Stimulated activated CD8-positive, alpha-beta memory T cell treated with anti-CD3 and anti-CD28 coated beads, Interleukin-7, amount 100 ng/mL, for 4 hours (primary cell): ENCODE measurements at places on chromosomes 4 and X.

DNA sequence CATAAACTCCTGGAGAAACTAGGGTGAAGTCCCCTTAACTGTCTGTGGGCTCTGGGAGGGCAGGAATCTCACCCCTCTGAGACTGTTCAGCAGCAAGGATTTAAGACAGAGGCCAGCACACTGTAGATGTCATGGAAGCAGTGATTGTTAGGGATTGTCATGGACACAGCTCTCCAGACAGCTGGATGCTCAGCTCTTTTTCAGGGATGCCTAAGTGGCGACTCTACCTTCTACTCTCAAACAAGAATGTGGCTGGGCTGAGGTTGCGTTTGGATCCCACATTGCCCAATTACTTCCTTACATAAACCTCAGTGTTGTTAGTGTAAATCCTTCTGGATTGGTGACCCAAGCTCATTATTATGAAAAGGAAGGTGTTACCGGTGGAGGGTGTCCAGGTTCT, 291.9 kb upstream of the VCX3A start:
- no peak for DNase-seq

GRCh38 chr4:181760560-181760959, 482.6 kb upstream of the TENM3 start:
- no peak for DNase-seq

- no peak for DNase-seq
These were observed 150.8 kb downstream of the AFAP1 start for GRCh38 chr4:7788694-7789425.

DNA sequence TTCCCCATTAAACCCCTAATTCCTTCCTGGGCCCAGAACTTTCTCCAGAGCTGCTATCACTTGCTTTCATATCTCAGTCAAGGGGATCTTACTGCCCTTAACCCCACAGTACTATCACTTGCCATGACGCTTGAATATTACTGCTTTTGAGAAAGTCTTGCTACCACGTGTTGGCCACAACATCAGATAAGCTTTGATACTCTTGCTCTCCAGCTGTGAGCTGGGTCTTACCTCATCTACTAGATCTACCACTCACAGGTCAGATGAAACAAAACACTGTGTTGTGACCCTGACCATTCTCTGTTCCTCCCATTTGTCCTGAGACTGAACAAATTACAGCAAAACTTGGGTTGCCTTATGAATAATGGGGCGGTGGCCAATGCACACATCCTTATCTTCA, 12.1 kb upstream of the TAPT1 start:
- no peak for DNase-seq

DNA sequence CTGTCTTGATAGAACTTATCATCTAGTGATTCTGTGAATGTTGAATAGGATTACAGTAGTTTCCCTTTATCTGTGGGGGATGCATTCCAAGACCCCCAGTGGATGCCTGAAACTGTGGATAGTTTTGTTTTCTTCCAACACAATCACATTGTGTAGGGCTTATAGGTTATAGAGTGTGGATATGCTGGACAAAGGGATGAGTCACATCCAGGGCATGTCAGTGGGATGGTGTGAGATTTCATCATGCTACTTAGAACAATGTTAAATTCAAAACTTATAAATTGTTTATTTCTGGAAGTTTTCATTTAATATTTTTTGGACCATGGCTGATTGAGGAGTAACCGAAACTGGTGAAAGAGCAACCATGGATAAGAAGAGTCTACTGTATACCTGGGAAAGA, 432.3 kb upstream of the ATOH1 start:
- DNase-seq: no peak

DNA sequence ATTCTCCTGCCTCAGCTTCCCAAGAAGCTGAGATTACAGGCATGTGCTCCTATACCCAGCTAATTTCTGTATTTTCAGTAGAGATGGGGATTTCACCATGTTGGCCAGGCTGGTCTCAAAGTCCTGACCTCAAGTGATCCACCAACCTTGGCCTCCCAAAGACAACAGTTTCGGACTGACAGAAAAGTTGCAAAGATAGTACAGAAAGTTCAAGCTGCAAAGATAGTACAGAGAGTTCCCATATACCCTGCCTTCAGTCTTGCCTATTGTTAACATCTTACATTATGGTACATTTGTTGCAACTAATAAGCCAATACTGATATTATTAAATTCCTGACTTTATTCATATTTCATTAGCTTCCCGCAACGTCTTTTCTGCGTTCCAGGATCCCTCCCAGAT, 65.8 kb downstream of the SUPT20HL2 start:
- no peak for DNase-seq

GRCh38 chr4:189162073-189162789, 778.4 kb upstream of the FRG1 start:
- no peak for DNase-seq
